Activated effector memory CD4-positive, alpha-beta T cell treated with Interleukin-2 at 50 U/mL for 16 hours (primary cell): ENCODE measurements at places on chromosomes 7 and 10.

DNA sequence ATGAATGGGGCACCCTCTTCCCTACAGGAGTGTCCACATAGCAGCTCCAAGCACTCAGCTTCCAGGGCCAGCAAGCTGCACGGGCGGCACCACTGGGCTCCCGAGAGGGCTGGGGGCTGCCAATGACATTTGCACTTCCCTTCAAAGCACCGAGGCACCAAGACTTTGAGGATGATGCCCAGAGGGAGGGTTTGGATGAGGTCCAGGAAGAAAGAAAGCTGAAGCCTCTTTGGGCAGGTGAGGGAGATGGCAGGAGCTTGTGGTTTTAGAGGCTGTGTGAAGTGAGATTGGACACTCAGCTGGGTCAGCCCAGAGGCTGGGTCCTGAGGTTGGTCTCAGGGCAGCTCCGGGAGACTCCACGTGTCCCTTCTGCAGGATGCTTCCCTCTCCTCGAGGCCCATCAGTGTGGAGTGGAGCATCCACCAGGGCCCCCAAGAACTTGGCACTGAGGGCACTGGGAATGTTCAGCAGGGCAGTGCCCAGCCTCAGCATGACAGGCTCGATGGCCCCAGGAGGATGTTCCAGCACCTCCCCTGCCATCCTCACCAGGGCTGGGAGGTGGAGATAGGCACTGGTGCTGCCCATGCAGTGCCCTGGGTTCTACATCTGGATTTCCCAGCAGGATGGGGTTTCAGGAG is 54.9 kb upstream of the IGFBP3 start:
- no peak for DNase-seq

- DNase-seq: no peak
Measured at GRCh38 chr10:88534072-88534665, 48.9 kb downstream of the RNLS start.

GRCh38 chr7:55107946-55108345 is 89.1 kb downstream of the EGFR start:
- DNase-seq: no peak

GRCh38 chr10:78263521-78263988 is 229.9 kb downstream of the RPS24 start:
- no peak for DNase-seq

- no peak for DNase-seq
Measured at GRCh38 chr10:53357587-53357986, 585.0 kb upstream of the MBL2 start.
